Fibroblast of skin of back (primary cell): ENCODE measurements at places on chromosomes 3 and 15.

DNA sequence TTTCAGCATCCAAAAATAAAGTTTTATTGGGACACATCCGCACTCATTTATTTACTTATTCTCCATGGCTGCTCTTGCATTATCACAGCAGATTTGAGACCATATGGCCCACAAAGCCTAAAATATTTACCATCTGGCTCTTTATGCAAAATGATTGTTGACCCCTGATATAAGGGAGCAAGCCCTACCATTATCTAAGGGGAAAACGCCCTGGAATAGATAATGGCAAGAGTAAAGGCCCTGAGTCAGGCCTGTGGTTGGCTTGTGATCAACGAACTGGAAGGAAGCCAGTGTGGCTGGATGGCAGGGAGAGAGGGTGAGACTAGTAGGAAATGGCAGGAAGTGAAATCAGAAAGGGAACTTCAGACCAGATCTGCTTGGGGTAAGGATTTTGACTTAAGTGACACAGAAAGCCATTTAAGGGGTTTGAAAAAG lies 24.6 kb upstream of the DMXL2 start:
- peak; percentile 51 for DNase-seq

DNA sequence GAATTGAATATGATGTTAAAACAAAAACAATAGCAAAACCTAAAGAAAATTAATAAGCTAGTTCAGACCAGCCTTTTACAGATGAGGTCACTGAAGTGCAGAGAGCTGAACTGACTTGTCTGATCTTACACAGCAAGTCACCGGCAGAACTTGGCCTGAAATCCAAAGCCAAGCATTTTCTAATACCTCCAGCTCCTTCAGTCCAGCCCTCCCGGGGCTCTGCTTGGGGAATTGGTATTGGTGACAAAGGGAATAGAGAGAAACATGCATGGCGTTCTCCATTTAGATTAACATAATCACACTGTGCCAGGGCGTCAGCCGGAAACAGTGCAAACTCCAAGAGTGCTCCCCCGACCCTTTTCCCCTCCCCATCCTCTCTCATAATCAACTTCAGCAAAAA lies 14.1 kb upstream of the ZSCAN2 start:
- DNase-seq, result no peak

- no peak for DNase-seq
Measured at GRCh38 chr3:78798266-78798832, 969.4 kb downstream of the ROBO1 start.

GRCh38 chr15:73754461-73754860 lies 1.3 kb upstream of the INSYN1 start:
- DNase-seq, result no peak

DNA sequence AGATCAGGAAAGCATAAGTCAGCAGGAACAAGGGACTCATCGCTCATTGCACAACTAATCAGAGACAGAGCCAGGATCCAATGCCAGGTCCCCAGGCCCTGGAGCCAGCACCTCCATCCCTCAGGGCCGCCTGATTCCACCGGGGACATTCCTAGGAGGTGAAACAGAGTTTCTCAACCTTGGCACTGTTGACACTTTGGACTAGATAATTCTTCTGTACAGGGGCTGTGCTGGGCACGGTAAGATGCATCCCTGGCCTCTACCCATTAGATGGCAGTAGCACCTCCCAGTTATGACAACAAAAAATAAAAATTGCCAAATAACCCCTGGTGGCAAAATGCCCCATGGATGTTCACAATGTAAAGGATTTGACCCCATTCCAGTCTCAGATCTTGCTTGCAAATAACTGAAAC lies 127.7 kb downstream of the MTHFS start:
- DNase-seq, result peak; percentile 0

DNA sequence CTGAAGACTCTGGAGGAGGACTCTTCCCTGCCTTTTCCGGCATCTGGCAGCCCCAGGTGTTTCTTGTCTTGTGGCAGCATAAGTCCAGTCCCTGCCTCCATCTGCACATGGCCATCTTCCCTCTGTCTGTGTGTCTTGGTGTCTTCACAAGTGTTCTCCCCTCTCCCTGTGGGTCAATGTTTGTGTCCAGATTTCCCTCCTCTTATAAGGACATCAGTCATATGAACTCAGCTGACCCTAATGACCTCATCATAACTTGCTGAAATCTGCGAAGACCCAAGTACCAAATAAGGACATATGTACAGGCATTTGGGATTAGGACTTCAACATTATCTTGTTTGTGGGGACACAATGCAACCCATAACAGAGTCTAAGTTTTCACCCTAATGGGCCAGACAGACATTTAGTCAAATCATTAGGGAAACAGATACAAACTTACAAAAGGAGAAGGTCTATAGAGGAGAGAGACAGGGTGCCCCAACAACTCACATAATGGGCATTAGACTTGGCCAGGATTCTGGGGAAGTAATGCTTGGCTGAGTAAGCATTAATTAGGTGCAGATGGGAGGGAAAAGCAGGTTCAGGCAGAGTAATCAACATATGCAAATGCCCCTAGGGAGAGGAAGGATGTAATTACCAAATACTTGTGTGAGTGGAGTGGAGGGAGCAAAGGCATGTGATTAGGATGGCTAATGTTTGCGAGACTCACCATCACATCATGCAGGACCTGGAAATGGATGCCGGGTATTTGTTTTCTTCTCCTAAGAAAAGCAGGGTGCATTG lies 372.8 kb upstream of the TBL1XR1 start:
- DNase-seq, result no peak

DNA sequence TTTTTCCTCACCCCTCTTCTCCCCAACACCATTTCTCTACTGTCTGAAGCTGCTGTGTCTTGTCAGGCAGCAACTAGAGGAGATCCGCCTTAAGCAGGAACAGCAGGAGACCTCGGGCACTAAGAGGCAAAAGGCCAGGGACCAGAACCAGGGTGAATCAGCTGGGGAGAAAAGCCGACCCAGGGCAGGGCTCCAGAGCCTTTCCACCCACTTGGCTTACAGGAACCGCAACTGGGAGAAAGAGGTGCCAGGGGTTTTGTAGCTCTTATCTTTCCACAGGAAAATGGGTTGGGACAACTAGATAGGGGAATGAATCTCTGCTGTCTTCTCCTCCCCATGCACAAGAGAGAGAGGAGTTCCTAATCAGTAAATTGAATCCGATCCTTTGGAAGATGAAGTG lies 3.0 kb upstream of the NGRN start:
- DNase-seq, result no peak

DNA sequence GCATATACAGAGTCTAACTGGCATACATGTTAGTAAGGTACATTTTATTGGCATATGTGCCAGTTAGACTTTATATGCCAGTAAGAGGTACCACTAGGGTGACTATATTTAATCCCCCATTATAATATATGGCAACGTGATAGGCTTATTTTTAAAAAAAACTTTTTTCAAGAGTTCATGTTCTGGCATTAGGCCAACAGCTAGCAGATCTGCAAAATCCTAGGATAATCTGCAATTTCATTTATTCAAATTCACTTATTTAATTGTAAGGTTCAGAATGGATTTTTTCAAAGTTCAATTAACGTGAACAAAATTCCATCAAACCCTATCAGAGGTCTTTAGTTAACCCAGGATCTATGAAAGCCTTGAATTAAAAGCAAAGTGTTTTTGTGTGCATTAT lies 31.9 kb downstream of the NIT2 start:
- no peak for DNase-seq

DNA sequence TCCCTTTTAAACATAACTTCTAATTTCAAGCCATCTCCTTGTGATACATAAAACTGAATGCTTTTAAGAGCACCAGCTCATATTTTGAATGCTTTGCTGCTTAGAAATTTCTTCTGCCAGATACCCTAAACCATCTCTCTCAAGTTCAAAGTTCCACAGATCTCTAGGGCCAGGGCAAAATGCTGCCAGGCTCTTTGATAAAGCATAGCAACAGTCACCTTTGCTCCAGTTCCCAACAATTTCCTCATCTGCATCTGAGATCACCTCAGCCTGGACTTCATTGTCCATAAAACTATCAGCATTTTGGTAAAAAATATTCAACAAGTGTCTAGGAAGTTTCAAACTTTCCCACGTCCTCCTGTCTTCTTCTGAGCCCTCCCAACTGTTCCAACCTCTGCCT lies 17.5 kb downstream of the OSTN start:
- peak; percentile 0 for DNase-seq

DNA sequence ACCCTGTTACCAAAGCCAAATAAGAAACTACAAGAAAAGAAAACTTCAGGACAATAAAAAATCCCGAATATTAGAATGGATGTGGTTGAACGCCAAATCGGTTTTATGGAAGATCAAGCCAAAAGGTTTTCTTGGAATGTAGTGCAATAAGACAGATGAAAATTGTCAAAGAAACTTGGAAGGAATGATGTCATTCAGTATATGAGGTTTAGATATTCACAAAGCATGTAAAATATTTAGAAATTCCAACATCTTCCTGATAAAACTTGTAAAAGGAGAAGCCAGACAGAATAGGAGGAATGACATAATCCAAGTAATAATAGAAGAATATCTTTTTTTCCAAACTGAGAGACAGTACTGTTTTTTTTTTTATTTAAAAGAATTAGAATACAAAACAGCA lies 130.3 kb upstream of the ZPLD1 start:
- peak; percentile 9 for DNase-seq

DNA sequence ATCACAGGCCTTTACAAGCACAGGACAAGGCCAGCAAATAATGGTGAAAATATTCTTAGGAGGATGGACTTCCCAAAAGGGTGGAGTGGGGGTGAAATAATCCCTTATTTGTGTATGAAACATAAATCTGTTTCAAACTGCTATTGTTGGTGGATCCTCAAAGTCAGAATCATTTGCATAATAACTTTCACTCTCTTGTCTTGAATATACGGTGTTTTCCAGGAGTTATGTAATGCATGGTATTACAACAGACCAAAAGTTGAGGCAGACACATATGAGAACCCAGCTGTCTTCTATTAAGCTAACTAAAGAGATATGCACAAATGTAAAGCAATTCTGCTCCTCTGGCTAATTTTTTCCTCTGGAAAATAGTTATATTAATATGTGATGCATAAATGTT lies 57.7 kb downstream of the PRTG start:
- DNase-seq, result no peak

DNA sequence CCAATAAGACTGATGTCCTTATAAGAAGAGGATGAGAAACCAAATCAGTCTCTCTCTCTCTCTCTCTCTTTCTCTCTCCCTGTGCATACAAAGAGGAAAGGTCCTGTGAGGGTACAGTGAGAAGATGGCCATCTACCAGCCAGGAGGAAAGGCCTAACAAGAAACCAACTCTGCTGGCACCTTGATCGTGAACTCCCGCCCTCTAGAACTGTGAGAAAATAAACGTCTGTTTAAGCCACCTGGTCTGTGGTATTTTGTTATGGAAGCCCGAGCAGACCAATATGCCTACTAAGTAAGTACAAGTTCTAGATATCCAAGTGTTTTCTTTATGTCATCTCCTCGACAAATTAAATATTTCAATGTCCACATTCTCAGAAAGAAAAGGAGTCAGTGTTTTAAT lies 44.9 kb upstream of the TMC3 start:
- DNase-seq, result no peak

DNA sequence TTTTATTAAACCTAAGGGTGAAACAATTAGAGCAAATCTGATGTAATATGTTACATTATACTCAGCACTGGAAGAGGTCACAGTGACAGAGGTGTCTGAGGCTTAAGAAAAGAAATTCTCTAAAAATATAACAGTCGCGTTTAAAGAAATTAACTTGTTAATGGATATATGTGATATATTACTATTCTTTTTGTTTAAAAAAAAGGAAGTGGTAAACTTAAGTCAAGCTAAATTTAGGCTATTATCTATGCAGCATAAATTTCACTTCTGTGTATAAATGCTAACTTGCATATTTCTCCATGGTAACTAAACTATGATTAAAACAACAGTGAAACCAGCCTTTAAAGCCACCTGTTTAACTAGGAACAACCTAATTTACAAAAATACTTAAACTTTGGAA lies 191.3 kb downstream of the FOXP1 start:
- DNase-seq, result no peak

DNA sequence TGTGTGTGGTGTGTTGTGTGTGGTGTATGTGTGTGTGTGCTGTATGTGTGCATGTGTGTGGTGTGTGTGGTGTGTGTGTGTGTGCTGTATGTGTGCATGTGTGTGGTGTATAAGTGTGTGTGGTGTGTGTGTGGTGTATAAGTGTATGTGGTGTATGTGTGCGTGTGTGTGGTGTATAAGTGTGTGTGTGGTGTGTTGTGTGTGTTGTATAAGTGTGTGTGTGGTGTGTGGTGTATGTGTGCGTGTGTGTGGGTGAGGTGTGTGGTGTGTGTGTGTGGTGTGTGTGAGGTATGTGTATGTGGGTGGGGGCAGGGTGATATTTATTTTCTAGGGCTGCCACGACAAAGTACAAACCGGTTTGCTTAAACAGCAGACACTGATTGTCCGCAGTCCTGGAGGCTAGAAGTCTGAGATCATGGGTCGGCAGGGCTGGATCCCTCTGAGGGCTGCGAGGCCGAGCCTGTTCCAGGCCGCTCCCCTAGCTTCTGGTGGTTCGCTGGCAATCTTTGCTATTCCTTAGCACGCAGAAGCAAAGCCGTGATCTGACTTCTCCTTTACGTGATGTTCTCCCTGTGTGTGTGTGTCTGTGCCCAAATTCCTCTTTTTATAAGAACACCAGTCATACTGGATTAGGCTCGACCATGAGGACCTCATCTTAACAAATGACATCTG lies 160.2 kb downstream of the XXYLT1 start:
- no peak for DNase-seq

DNA sequence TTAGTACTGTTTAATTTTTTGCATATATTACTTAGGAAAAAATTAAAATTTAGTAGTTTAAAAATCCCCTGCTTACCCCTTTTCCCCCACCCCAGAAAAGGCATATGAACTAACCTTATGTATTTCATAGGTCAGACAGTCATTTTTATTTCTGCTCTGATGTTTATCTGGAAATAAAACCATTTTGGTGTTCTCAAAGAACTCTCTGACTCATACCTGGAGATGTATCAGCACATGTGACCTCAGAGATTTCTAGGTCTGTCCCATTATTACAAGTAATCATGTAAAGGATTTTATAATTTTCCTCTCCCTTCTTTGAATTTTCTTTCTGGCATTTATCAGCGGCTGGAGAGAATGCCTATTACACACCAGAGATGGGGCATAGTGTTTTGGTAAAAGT lies 14.1 kb upstream of the CCR8 start:
- no peak for DNase-seq
